ENCODE measurements at places on chromosomes 6 and 20.
A peak's percentile ranks its signal among the peaks of the same experiment; 100 is the strongest.

DNA sequence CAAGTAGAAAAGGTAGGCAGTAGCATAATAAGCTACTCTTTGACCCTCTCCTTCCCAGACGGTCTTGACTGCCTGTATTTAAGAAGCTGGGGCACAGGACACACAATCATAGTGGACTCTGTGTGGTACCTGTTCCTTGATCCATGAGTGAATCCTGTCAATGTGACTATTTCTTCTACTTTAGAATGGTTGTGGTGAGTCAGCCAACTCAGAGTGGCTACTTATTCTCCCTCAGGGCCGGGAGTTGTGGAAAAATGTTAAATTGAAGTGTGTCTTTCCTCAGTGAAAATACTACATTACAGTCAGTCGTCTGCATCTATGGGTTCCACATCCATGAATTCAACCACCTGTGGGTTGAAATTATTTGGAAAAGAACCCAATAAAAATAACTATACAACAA lies 30.8 kb upstream of the PREP start:
- no peak for DNase-seq

DNA sequence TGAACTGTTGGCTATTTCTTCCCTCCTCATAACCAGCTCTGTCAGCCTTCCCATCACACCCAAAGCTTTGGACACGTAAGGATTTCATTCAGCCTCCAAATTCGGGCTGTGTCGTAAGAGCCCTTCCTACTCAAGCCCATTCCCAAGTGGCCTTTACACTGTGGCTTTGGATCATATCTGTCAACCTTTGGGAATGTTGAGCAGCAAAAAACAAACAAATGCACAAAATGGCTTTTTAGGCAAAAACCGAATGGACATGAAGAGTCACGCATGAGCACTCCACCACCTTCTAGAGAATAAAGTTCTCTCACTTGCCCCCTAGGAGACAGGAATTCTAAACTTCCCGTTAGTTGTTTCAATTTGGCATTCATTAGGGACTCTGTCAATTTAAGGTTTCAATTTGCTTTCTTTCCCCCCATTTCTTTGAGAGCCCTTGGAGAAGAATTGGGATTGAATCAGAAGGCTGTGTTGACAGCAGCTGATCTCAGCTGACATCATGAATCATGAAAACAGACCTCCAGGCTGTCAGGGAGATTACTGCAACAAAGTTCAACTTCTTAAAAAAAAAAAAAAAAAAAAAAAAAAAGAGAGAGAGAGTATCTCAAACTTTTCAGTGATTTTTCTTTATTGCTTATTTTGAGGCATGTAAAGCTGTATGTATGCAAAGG lies 110.3 kb downstream of the BCAS1 start:
- no peak for DNase-seq

GRCh38 chr6:149089510-149089909 lies 228.0 kb upstream of the TAB2 start:
- DNase-seq, result peak; percentile 11

GRCh38 chr6:37200085-37200484 lies 30.1 kb downstream of the PIM1 start:
- no peak for DNase-seq

DNA sequence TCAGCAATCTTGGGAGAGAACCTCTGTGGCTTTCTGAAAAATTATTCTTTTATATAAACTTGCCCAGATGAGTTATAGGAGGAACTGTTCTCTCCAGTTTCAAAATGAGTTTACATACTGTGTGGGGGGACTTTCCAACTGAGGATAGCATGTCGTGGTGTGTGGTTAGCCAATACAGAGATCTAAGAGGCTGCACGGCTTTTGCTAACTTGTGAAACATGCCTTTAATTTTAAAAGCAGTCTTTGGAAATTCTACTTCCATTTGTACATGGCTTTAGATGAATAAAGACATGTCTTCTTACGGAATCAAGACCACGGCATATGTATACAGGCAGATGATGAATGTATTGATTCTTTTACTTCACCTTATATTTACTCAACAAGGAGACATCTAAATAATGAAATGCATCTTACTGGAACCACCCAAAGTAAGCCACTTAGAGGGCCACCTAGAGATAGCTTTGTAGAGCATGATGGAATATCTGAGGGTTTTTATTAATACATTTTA lies 39.8 kb downstream of the HIVEP1 start:
- DNase-seq, result no peak

- DNase-seq, result no peak
These were observed 595.5 kb downstream of the COL12A1 start for GRCh38 chr6:74610352-74610751.

DNA sequence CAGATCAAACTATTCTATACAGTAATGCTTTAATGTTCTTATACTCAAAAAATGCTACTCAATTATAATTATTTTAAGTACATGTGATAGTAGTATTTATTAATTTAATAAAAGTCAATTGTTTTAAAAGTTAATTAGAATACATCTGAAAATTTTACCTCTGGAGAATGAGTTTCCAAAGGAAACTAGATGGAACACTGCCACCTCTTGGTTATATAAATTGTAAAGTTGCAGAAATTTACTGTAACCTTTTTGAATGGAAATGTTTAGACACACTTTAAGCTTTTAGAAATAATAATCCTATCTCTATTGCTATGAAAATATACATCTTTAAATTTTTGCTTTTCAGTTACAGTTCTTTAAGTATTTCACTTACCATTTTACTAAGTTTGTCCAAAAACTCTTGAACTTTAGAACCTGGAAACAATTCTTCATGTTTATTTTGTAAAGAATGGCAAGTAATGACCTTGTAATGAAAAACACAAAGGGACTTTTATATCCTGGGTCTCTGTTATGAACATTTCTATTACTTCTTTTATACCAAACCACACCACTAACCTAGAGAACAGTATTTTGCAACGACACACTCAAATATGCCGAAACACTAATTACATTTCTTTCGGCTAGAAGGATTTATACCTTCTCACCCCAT lies 10.9 kb upstream of the BMP5 start:
- DNase-seq, result no peak

DNA sequence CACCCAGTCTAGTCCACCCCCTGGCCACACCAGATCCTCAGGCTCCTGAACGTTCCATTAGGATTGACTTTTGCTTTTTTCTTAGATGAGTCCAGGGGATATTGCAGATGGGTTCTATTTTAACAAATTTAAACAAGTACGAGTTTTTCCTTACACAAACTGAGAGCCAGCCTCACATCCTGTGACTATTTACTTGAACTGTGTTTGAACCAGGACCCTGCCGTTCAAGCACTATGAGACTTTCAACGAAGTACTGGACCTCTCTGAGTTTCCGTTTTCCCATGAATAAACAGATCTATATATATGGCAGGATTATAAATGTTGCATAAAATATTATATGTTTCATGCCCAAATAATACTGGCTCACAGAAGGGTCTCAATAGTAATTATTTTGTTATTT lies 1.4 kb upstream of the METTL24 start:
- no peak for DNase-seq

DNA sequence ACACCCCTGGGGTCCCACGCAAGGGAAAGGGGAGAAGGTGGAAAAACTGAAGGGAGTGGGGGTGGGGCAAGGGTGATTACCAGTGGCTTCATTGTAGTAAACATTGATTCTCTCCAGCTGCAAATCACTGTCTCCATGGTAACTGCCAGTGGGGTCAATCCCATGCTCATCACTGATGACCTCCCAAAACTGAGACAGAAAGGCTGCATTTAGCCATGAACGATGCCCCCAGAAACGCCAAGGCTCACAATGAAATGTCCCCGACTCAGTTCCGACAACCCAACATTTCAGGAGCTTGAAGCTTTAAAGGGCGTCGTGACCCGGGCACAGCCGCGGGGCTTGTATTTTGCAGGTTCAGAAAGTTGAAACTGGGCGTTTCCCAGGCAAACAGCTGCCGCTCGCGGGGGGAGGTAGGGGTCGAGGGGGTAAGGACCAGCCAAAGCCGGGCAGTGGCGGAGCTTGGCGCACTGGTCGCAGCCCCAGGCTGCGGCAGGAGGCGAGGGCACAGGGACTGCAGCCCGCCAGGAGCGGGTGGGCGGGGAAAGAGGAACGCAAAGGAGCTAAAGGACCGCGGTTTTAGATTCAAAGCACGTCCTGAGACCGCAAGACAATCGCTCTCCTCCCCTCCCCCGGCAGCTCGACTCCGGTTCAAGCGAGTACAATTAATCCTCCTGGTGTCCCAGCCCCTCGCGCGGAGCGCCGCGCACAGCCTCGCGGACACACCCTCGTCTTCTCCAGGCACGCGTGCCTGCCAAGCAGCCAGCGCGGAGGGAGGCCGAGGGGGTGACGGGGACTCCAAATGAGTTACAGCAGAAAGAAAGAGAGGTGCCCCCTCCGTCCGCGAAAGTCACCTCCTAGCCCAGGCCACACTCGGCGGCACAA lies 731 bp downstream of the TUBB2B start:
- DNase-seq, result peak; percentile 68
